ENCODE measurements at places on chromosomes 4 and X.

- DNase-seq, result no peak
These were observed 3.3 kb downstream of the RPS4X start for GRCh38 chrX:72273718-72274117.

DNA sequence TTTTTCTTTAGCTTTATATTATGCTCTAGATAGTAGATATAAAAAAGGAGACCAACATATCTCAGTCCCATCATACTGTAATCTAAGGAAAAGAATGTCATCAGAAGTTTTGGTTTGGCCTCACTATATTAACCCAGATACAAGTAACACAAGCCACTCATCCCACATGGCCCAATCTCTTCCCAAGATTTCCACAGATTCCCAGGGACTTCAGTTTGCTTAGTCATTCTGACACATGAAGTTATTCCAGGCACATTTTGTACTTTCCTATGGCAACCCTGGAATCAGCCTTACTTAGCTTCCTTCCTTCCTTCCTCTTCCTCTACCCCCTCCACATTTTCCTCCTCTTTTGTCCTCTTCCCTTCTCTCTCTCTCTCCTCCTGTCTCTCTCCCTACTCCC lies 21.7 kb upstream of the DCLK2 start:
- DNase-seq, result no peak

DNA sequence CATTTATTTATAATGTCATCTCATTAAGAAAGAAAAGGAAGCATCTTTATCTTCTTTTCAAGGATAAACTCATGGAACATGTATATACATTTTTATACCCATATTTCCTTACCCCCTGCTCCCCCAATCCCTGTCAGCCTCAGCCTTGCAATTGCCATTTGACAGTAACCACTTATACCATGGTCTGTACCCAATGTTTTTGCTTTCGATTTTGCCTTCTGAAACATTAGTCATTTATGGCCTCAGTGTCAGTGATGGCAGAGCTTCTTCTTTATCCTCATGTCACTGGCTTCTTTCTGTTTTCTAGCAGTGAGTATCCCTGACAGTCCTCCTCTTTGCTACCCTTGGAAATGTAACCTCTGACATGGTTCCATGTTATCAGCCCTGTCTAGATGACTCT lies 228.4 kb downstream of the SPRY1 start:
- DNase-seq, result no peak

DNA sequence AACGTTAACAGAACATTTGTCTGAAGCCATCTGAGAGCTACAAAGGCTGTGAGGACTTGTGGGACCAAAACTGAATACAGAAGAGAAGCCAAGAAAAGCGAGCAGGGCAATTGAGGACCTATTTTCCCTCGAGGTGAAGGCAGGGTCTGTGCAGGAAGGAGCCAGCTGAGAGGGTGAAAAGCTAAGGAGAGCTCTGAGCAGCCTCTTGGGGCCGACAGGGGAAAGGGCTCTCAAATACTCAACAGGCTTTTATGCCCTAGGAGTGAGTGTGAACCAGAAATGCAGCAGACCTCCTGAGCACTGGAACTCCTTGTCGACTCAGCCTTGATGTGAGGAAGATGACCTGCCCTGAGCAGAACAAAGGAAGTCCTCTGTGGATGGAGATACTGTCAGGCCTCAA lies 54.2 kb downstream of the C4orf50 start:
- DNase-seq, result no peak

GRCh38 chr4:153489856-153490558 lies 23.8 kb downstream of the TMEM131L start:
- DNase-seq, result no peak

GRCh38 chrX:17822351-17822750 lies 38.7 kb downstream of the RAI2 start:
- DNase-seq, result no peak

- DNase-seq, result no peak
These were observed 1214.8 kb downstream of the STIM2 start for GRCh38 chr4:28075401-28075956.

DNA sequence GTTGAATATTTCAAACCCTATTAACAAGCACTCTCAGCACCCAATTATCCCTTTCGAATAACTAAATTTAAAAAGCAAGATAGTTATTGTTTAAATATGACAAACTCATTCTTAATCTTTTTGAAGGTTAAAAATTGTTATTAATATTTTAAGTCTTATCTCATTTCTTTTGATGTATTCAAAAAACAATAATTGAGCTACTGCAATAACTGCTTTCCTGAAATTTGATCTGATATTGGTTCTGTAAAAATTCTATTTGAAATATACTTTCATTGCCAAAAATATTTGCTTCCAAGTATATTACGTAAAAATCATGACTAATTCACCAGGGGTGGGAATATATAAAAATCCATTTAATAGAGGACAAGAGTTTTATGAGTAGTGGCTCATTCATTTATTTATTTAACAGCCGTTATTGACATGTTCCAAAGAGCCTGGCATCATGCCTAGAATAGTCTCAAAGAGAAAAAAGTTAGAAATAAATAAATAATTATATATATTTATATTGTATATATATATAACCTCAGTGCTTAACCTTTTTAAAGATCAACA lies 34.4 kb downstream of the GLRA3 start:
- no peak for DNase-seq

GRCh38 chrX:83845397-83845796 lies 15.5 kb upstream of the CYLC1 start:
- peak; percentile 4 for DNase-seq

DNA sequence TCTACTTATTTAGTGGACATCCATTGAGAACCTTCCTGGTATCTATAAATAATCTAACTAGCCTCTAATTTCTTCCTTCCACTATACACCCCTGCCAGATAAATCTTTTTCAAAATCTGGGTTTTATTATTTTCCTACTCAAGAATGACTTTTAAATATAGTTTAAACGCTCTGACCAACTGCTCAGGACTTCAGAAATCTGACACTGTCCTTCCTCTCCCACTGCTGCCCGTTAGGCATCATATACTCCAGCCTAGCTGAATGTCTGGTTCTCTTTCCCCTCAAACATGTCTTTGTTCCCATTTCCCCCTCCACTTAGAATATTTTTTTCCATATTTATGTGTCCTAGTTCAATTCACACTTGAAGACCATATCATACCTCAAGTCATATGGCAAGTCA lies 35.2 kb upstream of the CBLL2 start:
- DNase-seq, result no peak

DNA sequence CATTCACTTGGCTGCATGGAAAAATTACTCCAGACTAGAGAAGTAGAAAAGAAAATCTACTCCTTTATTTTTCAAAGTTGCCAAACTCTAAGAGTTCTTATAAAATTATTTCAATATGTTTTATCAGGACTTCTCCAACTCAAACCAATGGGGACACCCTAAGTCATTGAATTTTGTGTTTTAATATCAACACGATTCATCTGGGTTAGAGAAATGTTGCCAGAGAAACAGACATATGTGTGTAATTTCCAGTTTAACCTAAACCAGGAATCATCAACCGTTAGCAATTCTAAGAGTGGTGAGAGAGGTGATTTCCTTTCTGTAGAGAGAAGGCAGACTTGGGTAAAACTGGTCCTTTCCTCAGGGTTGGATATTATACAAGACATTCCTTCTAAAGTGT lies 291.8 kb downstream of the LDB2 start:
- no peak for DNase-seq

GRCh38 chr4:5991405-5991804 lies 26.8 kb downstream of the C4orf50 start:
- no peak for DNase-seq

DNA sequence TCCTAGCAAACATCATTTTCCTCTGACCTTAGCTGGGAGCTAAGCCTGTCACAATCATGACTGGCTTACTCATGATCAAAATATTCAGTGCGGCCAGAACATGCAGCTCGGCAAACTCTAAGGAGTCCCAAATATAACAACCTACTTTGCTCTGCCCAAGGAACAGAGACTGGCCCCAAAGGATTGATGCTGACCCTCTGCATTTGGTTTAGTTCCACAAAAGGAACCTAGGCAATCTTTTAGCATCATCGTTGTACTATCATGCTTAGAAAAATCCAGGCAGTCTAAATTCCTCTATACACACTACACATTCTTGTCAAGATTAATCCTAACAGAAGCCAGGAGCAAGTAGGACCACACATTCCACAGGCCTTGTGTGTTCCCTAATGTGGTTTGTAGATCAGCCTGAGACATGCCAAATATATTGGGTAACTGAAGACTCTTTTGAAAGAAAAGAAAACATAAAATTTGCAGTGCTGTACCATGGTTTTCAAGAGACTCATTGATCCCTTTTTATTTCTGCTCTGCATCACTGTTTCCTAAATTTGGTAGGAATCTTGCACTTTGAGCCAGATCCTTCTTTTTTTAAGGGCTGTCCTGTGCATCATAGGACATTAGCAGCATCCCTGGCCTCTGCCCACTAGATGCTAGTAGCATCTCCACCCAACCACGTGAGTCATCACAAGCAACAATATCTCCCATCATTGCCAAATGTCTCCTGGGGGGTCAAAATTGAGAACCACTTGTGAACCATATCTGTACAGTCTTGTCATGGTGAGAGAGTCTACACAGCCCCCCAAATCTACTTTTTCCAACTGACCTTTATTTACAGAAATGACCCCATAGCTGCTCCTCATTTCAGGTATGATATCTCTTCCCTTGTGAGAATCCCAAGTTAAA lies 17.6 kb upstream of the CC2D2A start:
- DNase-seq, result no peak

- no peak for DNase-seq
These were observed 104.2 kb downstream of the KLHL8 start for GRCh38 chr4:87116231-87116630.

DNA sequence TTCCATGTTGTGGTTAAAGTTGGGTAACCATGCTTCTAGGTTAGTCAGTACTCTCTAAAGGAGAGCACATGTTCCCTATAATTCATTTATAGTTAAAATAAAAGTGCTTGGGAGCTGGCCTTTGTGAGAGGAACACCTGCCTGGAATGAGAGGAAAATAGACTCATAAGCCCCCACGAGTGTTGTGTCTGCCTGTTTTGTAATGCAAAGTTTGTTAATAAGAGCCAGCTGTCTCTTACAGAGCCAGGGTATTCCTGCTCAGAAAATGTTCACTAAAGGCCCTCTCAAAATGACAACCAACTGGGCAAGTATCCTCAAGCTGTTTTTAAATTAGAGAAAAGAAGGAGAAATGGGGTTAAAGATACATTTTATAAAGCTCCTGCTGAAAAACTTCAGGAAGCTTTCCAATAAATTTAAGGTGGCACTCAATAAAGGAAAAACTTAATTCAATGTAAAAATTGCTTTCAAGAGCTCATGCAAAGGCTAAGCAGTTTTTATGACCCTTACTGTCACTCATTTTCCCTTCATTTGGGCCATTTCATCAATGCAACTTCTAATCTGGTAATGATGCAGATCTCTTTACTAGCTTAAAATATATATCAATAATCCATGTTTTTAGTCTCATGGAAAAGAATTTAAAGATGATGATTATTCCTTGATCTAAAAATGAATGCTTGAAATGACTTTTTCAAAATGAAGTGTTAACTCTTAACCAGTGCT lies 793.6 kb downstream of the STPG2 start:
- DNase-seq, result no peak

- no peak for DNase-seq
These were observed 51.8 kb downstream of the RGS12 start for GRCh38 chr4:3344596-3344995.

- no peak for DNase-seq
These were observed 22.0 kb downstream of the RAB39B start for GRCh38 chrX:155242300-155242699.
